Mucosa of gallbladder (tissue), 1 donor: ENCODE measurements at places on chromosomes 3 and 15. TPM values are rescaled to one million over a fixed set of nuclear protein-coding genes. Genes with fewer than 3 reads are reported as not detected.

CCNDBP1 gene
- 62.0 TPM for total RNA-seq

- no peak for DNase-seq
These were observed 40.4 kb downstream of the ACSBG1 start for GRCh38 chr15:78193731-78194567.

DNA sequence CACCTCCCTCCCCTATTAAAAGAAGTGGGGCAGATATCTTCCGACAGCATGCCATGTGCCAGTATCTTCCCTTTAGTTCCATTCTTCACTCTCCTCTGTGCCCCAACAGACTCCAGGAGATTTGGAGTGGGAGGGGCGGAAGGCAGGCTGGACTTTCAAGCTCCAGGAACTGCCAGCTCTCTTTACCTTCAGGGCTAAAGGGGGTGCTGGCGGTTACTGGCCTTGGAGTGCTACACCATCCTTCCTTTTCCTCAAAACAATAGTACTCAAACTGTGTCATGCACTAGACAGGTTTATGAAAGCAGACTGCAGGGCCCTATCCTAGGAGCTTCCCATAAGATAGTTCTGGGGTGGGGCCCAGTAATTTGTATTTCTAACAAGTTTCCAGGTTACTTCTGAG lies 6.0 kb downstream of the LINS1 start:
- DNase-seq, result no peak

- DNase-seq, result no peak
These were observed 15.2 kb downstream of the TRAIP start for GRCh38 chr3:49841126-49841696.

- DNase-seq, result no peak
These were observed 4.1 kb downstream of the VGLL3 start for GRCh38 chr3:86986671-86987420.

GRCh38 chr15:52014616-52015015 lies 4.4 kb upstream of the MAPK6 start:
- DNase-seq, result no peak

GRCh38 chr3:101646726-101647125 lies 30.2 kb downstream of the ZBTB11 start:
- DNase-seq, result no peak

GRCh38 chr3:129398803-129399144 lies 29.7 kb downstream of the EFCAB12 start:
- DNase-seq, result no peak

ACKR4 gene
- total RNA-seq, result 4.2 TPM

RIOX2 gene
- 18.6 TPM for total RNA-seq

- peak; percentile 61 for DNase-seq
These were observed 604 bp upstream of the TJP1 start for GRCh38 chr15:29822684-29823459.

MED12L gene
- total RNA-seq, result 7.5 TPM

DNA sequence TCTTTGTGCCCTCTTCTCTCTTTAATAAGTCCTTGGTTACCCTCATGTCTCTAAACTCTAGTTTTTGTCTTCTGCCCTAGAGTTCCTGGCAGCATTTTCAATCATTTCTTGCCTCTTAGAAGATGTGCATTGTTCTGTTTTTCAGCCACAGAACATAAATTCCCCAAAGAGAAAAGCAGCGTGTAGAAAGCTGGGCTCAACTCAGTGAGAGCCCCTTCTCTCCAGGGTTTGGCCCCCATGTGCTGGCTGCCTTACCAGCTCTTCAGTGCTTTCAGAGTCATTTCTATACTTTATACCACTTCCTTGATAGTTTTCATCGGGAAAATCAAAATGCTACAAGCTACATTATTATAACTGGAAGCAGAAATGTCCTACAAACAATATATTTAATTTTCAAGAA lies 369.1 kb upstream of the GRM7 start:
- no peak for DNase-seq

GRCh38 chr3:61736506-61736905 lies 175.1 kb downstream of the PTPRG start:
- no peak for DNase-seq
